ENCODE measurements at places on chromosomes 1 and 21.

DNA sequence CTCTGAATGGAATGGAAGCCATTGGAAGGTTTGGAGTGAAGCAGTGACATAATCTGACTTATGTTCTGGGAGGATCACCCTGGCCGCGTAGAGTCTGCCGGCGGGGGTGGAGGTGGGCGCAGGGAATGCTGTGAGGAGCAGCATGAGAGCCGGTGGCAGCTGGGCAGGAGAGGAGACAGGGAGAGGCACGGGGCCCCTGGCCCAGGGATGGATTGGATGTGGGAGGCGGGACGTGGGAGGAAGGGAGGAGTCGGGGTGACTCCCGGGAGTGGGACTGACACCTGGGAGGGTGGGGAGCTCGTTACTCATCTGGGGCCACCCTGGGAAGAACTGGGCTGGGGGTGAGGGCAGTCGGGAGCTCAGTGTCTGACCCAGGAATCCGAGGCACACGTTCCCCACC is 10.4 kb upstream of the KCNAB2 start:
- no peak for DNase-seq

DNA sequence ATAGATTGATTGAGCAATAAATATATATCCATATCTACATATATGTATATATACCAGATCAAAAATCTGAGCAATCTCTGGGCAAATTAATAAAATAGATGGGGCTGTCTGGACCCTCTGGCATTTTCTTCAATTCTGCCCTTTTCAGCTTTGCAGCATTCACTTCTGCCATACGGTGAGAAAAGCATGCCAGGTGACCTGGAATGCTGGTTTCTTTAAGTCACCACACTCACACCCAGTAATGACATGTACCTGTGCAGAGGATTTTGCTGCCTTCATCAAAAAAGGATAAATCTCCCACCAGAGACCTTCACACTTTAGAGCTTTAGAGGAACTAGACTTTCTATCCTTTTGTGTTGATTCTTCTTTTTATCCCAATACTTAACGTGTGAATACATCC is 223.2 kb upstream of the NFIA start:
- no peak for DNase-seq

DNA sequence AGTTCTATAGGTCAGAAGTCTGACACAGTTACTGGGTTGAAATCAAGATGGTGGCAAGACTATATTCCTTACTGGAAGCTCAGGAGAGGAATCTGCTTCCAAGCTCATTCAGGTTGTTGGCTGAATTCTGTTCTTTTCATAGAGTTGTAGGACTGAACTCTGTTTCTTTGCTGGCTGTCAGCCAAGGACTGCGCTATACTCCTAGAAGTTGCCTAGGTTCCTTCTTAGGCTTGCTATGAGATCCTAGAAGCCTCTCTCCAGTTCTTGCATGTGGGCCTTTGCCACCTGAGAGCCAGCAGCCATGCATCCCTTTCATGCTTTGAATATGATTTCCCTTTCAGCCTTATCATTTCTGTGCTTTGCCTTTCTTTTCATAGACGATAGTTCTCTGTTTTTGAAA is 176.4 kb downstream of the RPS6KC1 start:
- DNase-seq = no peak

GRCh38 chr1:69283516-69283915 is 284.2 kb upstream of the LRRC7 start:
- no peak for DNase-seq

- no peak for DNase-seq
Measured at GRCh38 chr1:6358144-6358624, 35.4 kb downstream of the ACOT7 start.

- no peak for DNase-seq
Measured at GRCh38 chr1:46490656-46491442, 1.2 kb downstream of the DMBX1 start.

- DNase-seq = no peak
Measured at GRCh38 chr1:2535981-2536380, 5.9 kb upstream of the HES5 start.

- no peak for DNase-seq
Measured at GRCh38 chr21:21324297-21324696, 326.1 kb downstream of the NCAM2 start.

DNA sequence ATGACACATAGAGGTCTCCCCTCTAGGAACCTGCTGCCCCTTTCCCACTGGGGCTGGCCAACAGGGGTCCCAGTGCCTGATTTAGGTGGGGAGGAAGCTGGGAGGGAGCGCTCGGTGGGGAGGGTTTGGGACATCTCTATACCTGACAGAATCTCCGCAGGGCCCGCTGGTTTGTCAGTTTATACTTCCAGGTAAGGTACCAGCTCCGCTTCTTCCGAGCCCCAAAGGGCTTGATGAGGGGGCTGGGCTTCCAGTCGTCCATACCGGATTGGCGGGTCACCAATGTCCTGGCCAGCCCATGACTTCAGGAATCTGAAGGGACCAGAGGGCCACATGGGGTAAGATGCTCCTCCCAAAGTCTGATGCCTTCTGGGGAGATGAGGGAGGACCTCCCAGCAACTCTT is 672 bp downstream of the POMGNT1 start:
- DNase-seq = no peak

DNA sequence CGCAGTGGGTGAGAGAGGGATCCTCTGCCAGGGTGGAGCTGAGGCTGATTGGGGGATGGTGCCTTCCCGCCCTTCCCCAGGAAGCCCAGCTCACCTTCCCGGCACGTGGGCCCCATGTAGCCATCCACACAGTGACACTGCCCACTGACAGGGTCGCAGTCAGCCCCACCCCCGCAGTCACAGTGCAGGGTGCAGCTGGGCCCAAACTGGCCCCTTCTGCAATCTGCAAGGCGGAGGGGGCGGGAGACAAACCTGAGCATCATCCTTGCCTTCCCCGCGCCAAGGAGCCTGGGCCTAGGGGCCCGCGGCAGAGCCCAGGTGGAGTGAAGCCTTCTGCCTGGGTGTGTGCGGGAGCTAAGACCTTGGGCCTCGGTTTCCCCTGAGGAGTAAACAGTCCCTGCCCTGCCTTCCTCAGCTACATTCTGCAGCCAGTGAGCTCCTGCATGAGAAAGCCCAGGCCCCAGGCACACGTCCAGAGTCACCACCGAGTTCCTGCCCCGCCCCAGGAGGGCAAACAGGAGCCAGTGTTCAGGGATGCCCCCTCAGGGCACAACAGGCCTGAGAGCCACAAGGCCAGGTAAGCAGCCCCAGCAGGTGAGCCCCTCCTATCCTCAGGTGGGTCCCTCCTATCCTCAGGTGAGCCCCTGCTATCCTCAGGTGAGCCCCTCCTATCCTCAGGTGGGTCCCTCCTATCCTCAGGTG is 38.2 kb downstream of the ARHGEF16 start:
- DNase-seq = no peak

DNA sequence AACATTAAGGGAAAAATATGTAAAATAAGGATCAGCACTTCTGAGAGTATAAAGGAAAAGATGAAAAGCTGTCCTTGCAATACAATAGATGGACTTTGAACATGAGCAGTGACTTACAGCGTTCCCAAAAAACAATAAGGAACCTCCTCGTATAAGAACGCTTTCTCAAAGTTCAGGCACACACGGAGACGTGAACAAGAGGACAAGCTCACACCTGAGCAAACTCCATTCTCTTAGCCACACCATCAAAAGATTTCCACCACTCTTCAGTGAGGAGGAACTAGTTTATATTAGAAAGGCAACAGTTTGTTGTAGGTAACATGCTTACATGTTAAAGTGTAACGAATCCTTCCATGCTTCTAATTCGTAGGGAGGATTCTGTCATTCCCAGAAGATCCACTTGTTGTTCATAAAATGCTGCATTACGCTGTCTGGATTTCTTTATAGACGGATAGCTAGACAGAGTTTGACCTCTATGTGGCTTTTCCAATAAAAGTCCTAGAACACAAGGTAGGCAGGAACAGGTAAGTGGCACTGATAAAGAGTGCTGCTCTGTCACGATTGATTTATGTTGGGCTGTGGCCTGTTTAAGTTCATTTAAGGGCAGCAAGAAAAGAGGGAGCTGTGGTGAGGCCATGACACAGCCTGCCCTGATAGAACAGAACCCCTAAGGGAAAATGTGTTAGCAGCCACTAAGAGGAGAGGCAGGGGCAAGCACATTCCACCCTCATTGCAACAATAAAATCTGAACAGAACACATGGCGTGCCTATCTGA is 37.0 kb upstream of the ATP1A1 start:
- no peak for DNase-seq

- DNase-seq = no peak
Measured at GRCh38 chr1:53551428-53551995, 92.3 kb downstream of the DMRTB1 start.

GRCh38 chr1:87111659-87112371 is 197.4 kb downstream of the HS2ST1 start:
- DNase-seq = no peak

DNA sequence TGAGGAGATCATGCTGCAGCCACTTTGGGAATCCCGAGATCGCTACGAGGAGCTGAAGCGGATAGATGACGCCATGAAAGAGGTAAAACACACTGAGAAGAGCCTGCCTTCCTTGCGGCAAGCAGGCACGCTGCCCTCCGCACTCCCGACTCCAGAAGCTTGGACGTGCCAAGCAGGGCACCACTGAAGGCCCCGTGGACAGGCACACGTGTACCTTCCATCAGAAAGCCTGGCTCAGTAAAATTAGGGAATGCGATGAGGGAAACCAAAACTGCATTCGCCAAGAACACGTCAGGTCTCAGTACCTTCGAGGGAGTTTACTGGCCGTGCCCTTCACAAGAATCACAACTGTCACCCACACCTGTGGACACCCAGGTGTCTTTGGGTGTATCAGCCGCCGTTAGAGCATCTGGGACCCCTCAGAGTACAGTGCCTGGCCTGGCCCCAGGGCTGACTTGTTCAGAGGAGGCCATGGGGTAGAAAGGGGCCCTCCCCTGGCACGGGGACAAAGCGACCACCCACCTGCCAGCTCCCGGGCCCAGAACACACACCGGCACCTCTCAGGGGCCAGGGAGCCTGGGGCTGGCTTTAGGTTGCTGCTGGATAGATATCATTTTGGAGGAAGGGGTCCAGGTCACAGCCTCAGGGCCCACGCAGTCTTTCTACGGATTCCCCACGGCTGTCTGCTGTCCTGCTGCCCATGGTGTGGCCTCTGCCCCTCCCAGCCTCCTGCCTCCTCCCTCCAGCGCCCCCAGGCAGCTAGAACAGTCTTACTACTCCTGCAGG is 108.4 kb downstream of the WDR4 start:
- no peak for DNase-seq

GRCh38 chr1:43530483-43531106 is at the start of gene PTPRF:
Gene PTPRF, plus strand, starts transcription at chr1:43530883. Its CDS starts 14,193 bp downstream, at chr1:43545076.
- peak; percentile 76 for DNase-seq

GRCh38 chr1:218971156-218971555 is 202.5 kb upstream of the LYPLAL1 start:
- no peak for DNase-seq

GRCh38 chr1:87338566-87338965 is 9.9 kb downstream of the LMO4 start:
- no peak for DNase-seq

- peak; percentile 94 for DNase-seq
Measured at GRCh38 chr1:70205434-70206118, at the start of gene LRRC40. Gene LRRC40, minus strand, starts transcription at chr1:70205579. Its CDS starts 39 bp downstream, at chr1:70205540.

DNA sequence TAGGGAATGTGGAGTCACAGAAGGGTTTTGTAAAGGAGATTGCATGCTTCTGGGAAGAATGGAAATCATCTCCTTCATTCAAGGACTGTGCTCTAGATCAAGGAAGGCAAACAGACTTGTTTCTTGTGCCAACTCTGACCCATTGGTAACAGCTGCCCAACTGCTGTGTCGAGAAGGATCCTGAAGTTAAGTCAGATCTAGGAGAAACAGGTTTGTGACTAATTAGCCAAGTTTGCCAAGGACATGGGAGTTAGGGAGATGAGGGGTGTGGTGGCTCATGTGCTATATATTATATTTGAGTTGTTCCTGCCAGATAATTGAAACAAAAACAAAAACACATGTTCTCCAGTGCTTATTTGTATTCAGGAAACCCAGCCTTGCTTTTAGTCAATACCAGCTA is 251.2 kb upstream of the USP24 start:
- no peak for DNase-seq

GRCh38 chr1:211091867-211092266 is 42.1 kb downstream of the KCNH1 start:
- DNase-seq = no peak

GRCh38 chr1:110059133-110059863 is 11.2 kb downstream of the ALX3 start:
- DNase-seq = no peak

GRCh38 chr1:221203224-221204054 is 324.2 kb downstream of the HLX start:
- peak; percentile 68 for DNase-seq

DNA sequence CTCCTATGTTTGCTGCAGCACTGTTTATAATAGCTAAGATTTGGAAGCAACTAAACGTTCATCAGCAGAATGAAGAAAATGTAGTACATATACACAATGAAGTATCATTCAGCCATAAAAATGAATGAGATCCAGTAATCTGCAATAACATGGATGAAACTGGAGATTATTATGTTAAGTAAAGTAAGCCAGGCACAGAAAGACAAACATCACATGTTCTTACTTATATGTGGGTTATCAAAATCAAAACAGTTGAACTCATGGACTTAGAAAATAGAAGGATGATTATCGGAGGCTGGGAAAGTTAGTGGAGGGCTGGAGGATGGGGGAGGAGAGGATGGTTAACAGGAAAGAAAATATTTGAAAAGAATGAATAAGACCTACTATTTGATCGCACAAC is 1017.6 kb downstream of the KCNT2 start:
- DNase-seq = no peak

DNA sequence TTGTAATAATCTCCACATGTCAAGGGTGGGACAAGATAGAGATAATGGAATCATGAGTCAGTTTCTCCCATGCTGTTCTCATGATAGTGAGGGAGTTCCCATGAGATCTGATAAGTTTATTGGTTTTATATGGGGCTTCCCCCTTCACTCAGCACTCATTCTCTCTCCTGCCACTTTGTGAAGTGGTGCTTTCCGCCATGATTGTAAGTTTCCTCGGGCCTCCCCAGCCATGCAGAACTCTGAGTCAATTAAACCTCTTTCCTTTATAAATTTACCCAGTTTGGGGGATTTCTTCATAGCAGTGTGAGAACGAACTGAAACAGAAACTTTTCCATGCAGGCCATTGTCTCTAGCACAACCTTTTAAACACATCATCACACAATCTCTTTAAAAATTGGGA is 221.5 kb upstream of the BRINP3 start:
- no peak for DNase-seq

GRCh38 chr1:195866781-195867222 is 741.4 kb downstream of the KCNT2 start:
- DNase-seq = no peak

GRCh38 chr1:20376880-20377494 is 86.3 kb downstream of the VWA5B1 start:
- peak; percentile 36 for DNase-seq

- DNase-seq = no peak
Measured at GRCh38 chr1:232112076-232112475, 485.5 kb downstream of the DISC1 start.

DNA sequence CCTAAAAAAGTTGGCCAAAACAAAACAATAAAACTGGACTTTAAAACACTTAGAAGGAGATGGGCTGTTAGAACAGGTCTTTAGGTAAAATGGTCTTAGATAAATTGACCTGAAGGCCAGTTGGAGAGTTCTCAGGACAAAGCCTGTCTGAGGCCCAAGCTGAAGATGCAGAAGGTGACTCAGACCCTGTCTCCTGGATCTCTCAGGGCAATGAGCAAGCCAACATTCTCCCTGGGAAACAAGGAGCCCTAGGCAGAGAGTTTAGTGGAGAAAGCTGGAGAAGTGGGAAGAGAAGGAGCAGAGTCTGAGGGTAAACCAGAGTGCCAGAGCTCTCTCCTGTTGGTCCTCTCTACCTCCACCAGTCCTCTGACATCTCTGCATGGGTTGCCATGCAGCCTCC is 70.1 kb downstream of the FCRL5 start:
- DNase-seq = no peak

GRCh38 chr1:55021942-55022546 is 17.3 kb upstream of the PCSK9 start:
- DNase-seq = peak; percentile 87

Data from NCI-H345 (cell line).